ENCODE measurements at places on chromosomes 3 and 15.

DNA sequence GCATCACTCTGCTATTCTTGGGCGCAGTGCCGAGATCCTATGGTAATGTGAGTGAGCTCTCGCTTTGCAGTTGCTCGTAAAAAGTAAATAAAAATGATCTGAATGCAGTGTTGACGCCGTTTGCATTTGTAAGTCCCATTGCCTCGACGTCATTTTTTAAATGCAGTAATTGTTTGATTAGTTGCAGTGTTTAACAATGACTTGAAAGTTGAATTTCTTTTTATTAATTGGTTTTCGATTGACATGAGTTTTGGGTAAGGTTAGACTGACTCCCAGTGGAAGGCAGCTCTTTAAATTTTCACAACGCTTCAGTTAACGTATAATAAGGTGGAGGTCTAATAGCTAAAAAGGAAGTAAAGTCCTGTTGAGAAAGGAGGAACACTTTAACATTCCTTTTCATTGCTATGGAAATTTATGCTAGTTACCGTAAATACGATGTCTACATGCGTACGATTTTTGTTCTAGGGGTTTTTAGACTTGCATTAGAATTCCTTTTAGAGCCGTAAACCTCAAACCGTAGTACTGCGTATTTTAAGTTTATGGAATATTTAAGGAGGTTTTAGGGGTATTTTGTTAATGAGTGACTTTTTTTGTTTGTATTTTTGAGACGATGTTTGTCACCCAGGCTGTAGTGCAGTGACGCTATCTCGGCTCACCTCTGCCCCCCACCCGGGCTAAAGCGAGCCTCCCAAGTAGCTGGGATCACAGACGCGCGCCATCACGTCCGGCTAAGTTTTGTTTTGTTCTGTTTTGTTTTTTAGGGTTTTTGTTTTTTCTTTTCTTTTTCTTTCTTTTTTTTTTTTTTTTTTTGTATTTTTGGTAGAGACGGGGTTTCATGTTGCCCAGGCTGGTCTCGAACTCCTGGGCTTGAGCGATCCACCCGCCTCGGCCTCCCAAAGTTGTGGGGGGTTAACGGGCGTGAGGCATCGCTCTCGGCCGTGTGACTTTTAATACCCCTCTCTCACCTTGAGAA, 1.4 kb downstream of the MORF4L1 start:
- no peak for DNase-seq

DNA sequence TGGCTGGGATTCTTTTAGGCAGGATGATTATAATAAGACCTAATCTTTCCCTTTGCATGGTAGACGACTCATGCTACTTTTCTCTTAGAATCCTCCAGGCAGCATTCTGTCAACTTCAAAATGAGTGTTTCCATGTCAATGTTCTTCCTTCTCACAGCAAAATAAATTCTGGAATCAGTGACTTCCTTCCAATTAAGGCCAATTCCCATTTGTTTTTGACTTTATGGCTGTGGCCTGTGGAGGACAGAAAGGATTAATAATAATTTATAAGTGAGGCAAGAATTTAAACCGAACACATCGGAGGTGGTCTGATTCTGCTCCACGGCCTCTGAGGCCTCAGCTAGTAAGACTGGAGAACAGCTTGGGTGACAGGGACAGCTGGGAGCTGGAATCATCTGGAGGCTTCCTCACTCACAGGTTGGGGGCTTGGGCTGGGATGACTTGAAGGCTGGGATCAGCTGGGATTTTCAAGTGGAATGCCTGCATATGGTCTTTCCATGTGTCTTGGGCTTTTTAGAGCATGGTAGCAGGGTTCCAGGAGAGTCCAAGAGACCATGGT, 241.8 kb upstream of the MCTP2 start:
- no peak for DNase-seq

- no peak for DNase-seq
Measured at GRCh38 chr15:47678040-47678439, 39.3 kb upstream of the SEMA6D start.

GRCh38 chr3:188037195-188037718, 116.7 kb upstream of the LPP start:
- DNase-seq = no peak

- peak; percentile 16 for DNase-seq
Measured at GRCh38 chr3:15860014-15860934, 62.5 kb upstream of the ANKRD28 start.

DNA sequence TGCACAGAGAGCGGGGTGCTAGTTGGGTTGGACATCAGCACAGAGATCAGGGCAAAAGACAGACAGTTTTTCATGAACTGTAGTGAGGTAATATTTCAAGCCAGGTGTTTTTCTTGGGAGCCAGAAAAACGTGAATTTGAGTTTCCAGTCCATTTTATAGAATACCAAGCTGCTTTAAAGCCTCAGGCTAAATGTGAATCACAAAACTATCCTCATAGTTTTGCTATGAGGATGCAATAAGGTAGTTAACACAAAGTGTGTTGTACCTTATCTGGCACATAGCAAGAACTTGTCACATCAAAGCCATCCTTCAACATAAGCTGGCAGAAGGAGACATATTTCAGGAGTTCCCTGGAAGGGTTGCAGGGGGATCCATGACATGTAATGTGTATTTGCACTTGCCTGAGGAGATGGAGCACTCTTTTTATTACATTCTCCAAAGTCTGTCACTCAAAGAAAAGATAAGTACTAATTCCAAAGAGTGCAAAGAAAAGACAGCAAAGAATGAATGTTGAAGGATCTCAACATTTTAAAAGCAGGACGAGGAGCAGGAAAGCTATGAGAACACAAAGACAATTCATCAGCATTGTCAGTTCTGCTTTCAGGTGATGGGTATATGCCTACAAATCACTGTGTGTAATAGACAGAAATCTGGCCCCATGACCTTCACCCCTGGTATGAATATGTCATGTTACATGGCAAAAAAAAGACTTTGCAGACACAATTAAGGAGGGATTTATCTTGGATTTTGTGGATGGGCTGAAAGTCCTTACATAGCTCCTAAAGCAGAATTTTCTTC, 1046.4 kb downstream of the NTRK3 start:
- no peak for DNase-seq

GRCh38 chr3:197908957-197909701, 40.9 kb upstream of the RPL35A start:
- DNase-seq = no peak

- no peak for DNase-seq
Measured at GRCh38 chr3:157154563-157155330, 5.2 kb downstream of the CCNL1 start.

GRCh38 chr15:35777061-35777460, 231.1 kb upstream of the DPH6 start:
- no peak for DNase-seq

DNA sequence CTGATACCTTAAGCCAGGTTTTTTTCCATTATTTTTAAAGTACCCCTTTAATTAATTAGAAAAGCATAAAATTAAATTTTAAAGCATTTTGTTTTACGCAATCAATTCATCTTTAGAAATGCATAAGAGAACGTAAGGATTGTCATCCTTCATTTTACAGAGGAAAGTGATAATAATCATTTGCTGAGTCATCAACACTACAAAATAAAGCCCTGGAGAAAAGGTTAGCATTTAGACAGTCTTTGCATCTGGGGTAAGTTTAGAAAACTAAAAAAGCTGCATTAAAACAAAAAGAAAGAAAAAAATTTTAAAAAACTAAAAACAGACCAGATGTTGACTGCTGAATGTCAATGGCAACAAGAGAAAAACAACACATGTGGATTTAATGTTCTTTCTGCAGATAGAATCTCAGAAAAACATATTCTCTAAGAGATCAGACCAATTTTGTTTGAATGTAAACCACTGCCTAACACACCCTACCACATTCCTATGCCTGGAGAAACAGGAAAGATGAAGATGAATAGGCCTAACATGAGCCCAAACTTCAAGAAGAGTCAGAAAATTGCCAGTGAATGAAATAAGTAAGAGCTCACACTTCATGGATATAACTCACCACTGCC, 59.9 kb downstream of the SUCNR1 start:
- no peak for DNase-seq

DNA sequence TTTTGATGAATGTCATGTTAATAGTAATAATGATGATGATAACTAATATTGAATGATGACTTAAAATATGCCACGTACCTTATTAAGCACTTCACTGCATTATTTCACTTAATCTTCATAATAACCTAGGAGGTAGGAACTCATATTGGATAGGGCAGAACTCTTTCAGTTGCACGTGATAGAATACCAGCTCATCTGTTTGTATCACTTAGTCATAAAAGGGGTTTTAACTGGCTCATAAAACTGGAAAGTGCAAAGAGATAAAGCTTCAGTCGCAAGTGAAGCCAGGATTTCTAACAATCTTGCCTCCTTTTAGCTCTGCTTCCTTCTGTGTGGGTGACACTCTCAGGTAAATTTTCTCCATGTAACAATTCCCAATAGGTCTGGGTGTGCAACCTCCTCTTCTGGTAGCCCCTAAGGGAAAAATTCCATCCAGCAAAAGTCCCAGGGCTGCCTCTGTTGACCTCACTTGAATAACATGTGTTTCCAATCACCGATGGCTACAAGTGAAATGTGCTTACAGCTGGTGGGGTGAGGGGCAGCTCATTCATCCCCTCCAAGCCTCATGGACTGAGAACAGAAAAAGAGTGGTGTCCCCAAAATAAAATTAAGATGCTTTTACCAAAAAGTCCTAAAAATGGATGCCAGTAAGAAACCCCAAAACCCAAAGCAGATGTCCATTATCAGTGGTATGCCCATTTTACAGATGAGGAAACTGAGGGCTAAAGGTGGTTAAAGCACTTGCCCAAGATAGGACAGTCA, 9.3 kb downstream of the GXYLT2 start:
- DNase-seq = no peak

DNA sequence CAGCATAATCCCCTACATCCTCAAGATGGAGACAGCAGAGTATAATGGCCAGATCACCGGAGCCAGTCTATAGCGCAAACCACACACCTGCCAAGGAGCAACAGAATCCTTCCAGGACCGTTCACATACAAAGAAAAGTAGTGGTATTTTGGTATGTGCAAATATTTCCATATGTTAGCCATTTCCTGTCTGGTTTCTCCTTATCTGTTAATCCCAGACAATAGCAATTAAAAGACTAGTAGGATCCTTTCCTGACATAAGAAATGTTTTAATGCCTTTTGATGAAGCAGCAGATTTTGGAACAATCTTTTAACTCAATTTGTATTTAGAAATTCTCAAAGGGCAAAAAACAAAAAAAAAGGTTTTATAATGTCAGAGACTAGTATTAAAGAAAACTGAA, 22.2 kb downstream of the MRPS25 start:
- DNase-seq = no peak

DNA sequence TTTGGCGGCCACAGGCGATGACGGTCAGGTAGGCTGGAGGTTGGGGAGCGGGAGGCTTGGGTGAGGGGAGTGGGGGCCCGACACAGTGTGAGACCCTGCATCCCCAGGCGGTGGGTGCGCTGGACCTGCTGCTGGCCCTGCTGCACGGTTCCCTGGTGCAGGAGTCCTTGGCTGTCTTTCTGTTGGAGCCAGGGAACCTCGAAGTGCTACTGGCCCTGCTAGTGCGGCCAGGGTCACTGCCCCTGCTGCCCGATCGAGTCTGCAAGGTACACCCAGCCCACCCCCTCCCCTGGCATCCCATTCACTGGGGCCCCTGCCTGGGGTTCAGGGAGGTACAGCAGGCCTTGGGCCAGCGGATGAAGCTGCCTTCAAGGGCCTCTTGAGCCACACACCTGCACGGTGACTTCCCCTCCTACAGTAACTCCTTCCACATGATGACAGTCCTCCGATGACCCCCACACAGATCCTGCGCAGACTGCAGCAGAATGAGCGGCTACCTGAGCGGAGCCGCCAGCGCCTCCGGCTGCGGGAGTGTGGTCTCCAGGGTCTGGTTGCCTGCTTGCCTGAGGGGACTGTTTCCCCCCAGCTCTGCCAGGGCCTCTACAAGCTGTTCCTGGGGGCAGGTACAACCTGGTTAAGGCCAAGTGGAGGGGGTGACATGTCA, 19.5 kb downstream of the NBEAL2 start:
- DNase-seq = no peak

DNA sequence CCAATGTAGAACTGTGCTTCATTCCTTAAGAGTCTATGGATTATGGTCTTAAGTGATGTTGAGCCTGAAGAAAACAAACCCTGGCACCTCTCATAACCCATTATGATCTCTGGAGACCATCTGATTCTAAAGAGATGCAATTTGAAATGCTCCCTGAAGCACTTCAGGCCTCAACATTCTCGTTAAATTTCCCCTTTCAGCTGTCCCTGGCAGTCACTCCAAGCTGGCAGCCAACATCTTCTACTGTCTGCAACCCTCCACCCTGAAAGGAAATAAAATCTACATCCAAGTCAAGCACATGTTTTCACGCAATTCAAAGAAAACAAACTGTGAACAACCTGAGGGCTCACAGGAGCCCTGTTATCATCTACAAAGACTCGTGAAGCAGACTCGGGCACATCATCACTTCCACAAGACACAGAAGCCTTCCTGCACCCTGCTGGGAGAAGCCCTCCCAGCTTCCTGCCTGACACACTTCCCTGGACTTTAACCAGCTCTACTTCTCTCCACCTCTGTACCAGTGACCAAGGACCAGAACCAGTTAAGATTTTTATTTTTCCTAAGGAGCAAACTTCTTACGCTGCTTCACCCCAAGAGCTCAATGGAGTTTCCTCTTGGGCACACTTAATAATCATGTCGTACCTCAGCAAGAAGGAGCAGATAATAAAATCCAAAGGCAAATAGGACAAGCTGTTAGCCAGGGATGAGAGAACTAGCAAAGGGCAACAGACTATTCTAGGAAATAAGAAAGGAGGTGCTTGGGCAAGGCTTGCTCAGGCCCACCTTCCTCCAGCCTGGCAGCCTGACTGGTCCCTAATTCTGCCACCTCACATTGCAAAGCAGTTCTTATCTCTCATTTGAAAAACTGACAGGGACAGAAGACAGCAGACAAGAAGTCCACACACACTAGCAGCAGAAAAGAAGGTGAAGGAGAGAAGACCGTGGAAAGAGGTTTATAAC, 67.1 kb downstream of the MAGI1 start:
- no peak for DNase-seq

DNA sequence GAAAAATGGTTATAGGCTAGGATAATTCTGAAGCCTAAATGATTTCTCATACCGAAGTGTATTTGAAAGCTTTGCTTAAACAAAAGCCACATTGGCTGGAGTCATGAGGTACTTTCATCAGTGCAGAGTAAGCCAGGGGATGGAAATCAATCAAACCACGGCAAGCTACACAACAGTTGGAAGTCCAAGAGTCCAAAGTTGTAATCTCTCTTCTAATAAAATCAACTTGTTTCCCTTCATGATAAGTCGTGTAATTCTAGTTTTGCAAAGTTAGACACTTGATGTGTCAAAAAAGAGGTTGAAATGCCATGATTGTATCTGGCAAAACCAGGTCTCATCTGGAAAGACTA, 250.5 kb upstream of the VEPH1 start:
- no peak for DNase-seq

- DNase-seq = no peak
Measured at GRCh38 chr15:35671197-35671596, 125.2 kb upstream of the DPH6 start.

GRCh38 chr3:18751514-18751913, 326.4 kb upstream of the SATB1 start:
- no peak for DNase-seq

DNA sequence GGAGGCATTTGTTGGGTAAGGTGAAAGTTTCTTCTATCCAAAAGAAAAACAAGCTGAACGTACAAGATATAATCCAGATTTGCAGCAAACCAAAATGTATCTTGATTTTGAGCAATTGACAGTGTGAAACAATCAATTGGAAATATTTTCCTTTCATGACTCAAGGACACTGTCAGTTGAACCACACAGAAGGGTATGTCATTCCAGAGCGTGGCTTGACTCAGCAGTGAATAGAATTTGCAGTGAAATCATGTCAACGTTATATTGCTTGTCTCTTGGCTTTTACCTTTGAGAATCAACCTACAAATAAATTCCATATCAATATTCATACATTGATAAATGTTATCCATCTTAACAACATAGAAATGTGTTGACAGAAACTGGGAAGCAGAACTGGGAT, 78.2 kb downstream of the TM2D3 start:
- DNase-seq = no peak
